ENCODE measurements at places on chromosomes 11 and 22.
A peak's percentile ranks its signal among the peaks of the same experiment; 100 is the strongest.

DNA sequence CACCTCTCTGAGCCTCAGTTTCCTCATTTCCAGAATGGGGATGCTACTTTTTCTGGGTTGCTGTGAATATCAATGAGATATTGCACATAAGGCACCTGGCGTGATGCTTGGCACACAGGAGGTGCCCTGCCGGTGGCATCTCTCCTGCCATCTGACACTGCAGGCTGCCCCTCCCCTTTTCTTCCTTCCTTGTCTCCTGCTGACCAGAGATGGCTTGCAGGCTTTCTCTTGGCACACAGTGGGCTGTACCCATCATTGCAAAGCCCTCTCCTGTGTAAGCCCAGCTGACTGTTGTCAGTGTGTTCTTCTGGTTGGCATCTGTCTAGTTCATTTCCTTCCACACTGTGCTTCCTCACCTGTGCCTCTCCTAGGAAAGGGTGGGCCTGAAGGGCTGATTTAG is 91.7 kb downstream of the MYO18B start:
- no peak for DNase-seq

GRCh38 chr11:107824668-107825369 is 33.8 kb downstream of the SLC35F2 start:
- DNase-seq: no peak

- DNase-seq: no peak
These were observed 6.2 kb downstream of the STIM1 start for GRCh38 chr11:3861683-3862082.

- DNase-seq: peak; percentile 65
These were observed 44.8 kb downstream of the ENDOD1 start for GRCh38 chr11:95134491-95134890.

- DNase-seq: no peak
These were observed 291.8 kb downstream of the MIAT start for GRCh38 chr22:26949193-26949592.

- no peak for DNase-seq
These were observed 315.2 kb upstream of the B3GAT1 start for GRCh38 chr11:134727204-134727603.

GRCh38 chr11:111938687-111939160 is 1.6 kb downstream of the DIXDC1 start:
- DNase-seq: no peak

GRCh38 chr11:3970108-3970507 is 114.6 kb downstream of the STIM1 start:
- no peak for DNase-seq

GRCh38 chr22:39300186-39300830 is 19.1 kb downstream of the RPL3 start:
- no peak for DNase-seq

GRCh38 chr11:44177905-44178304 is 82.4 kb downstream of the EXT2 start:
- no peak for DNase-seq

GRCh38 chr22:37282385-37282677 is at the start of gene CYTH4:
Gene CYTH4, plus strand, starts transcription at chr22:37282508. Its CDS starts 62 bp downstream, at chr22:37282570.
- DNase-seq: no peak

DNA sequence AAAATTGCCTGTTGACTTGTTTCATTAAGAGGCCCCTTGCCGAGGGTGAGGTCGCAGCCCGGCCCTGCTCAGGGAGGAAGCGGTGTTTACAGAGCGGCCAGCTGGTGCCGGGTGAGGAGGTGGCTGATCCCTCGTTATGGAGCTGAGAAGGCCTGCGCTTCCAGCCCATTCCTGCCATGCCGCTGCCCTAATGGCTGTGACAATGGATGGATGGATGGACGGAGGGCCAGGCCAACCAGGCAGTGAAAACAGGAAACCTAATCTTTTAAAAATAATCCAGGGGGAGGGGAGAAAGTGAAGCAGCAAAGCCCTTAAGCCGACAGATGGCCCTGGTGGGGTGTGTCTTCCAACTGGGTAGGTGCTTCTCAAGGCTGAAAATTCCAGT is 38.5 kb downstream of the BCR start:
- DNase-seq: no peak

DNA sequence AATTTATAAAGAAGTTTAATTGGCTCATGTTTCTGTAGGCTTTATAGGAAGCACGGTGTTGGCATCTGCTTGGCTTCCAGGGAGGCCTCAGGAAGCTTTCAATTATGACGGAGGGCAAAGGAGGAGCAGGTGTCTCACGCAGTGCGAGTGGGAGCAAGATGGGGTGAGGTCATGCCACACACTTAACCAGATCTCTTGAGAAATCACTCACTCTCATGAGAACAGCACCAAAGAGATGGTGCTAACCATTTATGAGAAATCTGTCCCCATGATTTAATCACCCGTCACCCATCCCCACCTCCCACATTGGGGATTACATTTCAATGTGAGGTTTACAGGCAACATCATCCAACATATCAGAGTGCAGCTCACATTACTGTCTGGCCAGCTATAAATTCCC is 103.5 kb downstream of the ARHGAP8 start:
- DNase-seq: no peak

GRCh38 chr11:118628432-118628831 is 21.0 kb downstream of the PHLDB1 start:
- DNase-seq: no peak

DNA sequence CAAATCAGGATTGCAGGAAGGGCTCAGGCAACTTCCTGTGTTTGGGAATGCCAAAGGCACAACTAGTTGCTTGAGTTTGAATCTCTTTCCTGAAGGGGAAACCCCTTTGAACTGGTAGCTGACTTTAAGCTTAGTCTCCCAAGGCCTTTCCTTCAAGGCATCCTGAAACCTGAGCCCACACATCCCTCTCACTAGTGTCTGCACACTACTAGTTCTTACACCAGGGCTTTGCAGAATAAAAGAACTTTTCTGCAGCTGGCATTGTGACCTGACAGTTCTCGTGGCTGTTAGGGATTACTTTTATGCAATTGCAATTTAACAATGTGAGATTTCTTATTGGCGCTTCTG is 95.4 kb downstream of the EXT2 start:
- no peak for DNase-seq

- no peak for DNase-seq
These were observed 46.4 kb upstream of the TBCEL start for GRCh38 chr11:120977266-120978137.

GRCh38 chr22:44608597-44609399 is 93.2 kb upstream of the PRR5 start:
- no peak for DNase-seq

DNA sequence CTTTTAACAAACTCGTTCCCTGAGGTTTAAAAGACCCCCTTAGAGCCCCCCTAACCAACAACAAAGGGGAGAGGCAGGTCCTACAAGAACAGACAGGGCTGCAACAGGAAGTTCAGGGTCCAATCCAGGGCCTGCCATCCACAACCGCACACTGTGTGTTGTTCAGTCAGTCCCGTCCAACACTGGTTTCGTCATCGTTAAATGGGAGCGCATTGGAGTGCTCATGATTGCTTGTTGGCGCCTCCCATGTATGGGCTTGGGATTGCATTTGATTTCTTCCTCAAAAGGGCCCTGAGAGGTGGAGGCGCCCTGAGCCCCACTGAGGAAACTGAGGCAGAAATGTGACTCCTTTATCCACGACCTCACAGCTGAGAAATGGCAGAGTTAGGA is 174.1 kb downstream of the MN1 start:
- DNase-seq: no peak

- no peak for DNase-seq
These were observed 99.9 kb upstream of the FGF3 start for GRCh38 chr11:69918938-69919650.

GRCh38 chr11:94171693-94172440 is 43.2 kb downstream of the PANX1 start:
- no peak for DNase-seq

GRCh38 chr22:46598737-46599424 is 21.3 kb upstream of the GRAMD4 start:
- DNase-seq: no peak

- peak; percentile 51 for DNase-seq
These were observed 18.4 kb downstream of the FAM118B start for GRCh38 chr11:126229858-126230540.

- no peak for DNase-seq
These were observed 69.0 kb upstream of the ZBED5 start for GRCh38 chr11:10926801-10927211.

- DNase-seq: no peak
These were observed 21.8 kb downstream of the OSBPL5 start for GRCh38 chr11:3143136-3143880.

GRCh38 chr11:69424748-69425147 is 56.7 kb upstream of the LINC01488 start:
- DNase-seq: no peak

GRCh38 chr11:117366248-117366647 is 38.6 kb downstream of the CEP164 start:
- DNase-seq: no peak

- no peak for DNase-seq
These were observed 17.3 kb downstream of the KCTD17 start for GRCh38 chr22:37068859-37069258.

GRCh38 chr22:19822301-19823117 is 32.2 kb downstream of the GNB1L start:
- no peak for DNase-seq

- DNase-seq: no peak
These were observed 147.2 kb downstream of the TRPC6 start for GRCh38 chr11:101436511-101437142.

- no peak for DNase-seq
These were observed 7.3 kb downstream of the APBB1 start for GRCh38 chr11:6411594-6412031.

GRCh38 chr11:110355011-110355744 is 58.8 kb upstream of the RDX start:
- DNase-seq: no peak

DNA sequence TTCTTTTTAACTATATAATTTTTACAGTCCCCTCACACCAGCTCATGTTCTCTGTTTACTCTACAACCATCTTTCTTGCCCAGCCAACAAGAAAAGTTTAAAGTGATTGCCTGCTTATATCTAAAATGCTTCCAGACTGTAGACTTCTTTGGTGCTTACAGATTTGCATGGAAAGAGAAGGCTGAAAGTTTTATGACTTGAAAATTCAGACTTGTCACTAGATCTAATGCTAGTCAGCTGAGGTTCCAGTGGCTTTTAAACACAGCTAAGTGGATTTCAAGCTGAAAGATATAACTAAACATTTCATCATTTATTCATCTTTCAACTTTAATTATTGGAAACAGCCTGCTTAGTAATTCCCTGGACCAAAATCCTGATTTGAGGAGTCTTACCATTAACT is 178.4 kb downstream of the NAV2 start:
- DNase-seq: no peak

GRCh38 chr22:42039271-42039670 is 31.3 kb downstream of the NAGA start:
- DNase-seq: no peak

DNA sequence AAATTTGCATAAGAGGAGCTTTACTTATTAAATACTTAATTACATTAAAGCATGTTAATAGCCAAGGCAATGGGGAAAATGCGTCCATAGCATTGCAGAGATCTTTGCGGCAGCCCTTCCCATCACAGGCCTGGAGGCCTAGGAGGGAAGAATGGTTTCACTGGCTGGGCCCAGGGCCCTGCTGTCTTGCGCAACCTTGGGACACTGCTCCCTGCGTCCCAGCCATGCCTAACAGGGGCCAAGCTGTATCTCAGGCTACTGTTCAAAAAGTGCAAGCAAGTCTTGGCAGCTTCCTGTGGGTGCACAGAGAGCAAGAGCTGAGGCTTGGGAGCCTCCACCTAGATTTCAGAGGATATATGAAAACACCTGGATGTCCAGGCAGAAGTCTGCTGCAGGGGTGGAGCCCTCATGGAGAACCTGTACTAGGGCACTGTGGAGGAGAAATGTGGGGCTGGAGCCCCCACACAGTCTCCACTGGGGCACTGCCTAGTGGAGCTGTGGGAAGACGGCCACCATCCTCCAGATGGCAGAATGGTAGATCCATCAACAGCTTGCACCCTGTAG is 46.0 kb downstream of the THAP12 start:
- DNase-seq: no peak

- peak; percentile 82 for DNase-seq
These were observed 97.3 kb upstream of the AKIP1 start for GRCh38 chr11:8813658-8814057.

GRCh38 chr11:129075757-129076156 is 116.4 kb downstream of the ARHGAP32 start:
- DNase-seq: no peak

- no peak for DNase-seq
These were observed 103.1 kb downstream of the PTPRJ start for GRCh38 chr11:48083421-48083820.

GRCh38 chr11:44889266-44889665 is 61.4 kb downstream of the TP53I11 start:
- no peak for DNase-seq

- DNase-seq: peak; percentile 97
These were observed 52.0 kb upstream of the CHRNA10 start for GRCh38 chr11:3723014-3723708.

DNA sequence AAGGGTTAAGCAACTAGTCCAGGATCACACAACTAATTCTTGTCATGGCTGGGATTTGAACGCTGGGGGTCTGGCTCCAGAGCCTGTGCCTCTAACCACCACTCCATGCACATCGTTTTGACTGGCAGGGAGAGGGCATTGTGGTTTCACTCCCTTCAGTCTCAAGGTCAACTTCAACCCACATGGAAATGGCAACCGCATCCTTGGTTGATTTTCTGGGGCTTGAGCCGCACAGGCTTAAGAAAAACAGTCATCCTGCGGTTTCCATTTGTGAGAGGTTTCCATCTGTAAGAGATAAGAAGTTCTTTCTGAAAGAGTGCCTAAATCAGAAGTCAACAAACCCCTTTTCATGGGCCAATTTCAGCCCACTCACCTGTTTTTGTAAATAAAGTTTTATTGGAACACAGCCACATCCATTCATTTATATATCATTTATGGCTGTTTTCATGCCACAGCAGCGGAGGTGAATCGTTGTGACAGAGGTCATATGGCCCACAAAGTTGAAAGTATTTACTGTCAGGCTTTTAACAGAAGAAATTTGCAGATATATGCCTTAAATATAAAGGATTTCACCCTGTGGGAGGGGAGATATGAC is 65.7 kb downstream of the SGSM1 start:
- DNase-seq: no peak

GRCh38 chr11:34044664-34045485 is 6.7 kb upstream of the CAPRIN1 start:
- peak; percentile 63 for DNase-seq

GRCh38 chr22:31933406-31933805 is 10.9 kb upstream of the YWHAH start:
- DNase-seq: no peak

GRCh38 chr11:44793350-44794090 is 66.8 kb downstream of the TSPAN18 start:
- DNase-seq: no peak

DNA sequence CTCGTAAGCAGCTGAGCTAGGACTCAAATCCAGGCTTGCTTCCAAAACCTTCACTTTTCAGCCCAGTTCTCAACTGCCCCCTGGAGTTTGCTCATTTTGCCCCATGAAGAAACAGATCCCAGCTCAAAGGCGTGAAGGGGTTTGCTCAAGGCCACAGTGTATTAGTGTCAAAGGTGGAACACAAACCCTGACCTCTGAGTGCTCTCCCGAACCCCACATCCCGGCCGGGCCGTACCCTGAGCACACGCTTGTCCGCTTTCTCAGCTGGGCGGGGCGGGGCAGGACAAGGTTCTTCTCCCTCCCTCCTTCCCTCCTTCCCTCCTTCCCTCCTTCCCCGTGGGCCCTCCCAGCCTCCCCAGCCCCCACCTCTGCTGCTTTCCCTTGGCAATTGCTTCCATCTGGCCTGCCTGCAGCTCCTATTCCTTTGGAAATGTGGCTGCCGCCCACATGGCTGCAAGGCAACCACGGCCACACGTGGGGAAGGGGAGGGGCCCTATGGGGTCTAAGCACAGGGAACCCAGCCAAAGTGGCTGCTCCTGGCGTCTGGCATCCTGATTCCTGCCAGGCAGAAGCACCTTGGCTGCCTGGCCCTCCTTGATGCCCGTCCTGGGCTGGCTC is 4.1 kb downstream of the ST3GAL4 start:
- peak; percentile 86 for DNase-seq

Data from HFF-Myc (cell line).